ENCODE measurements at places on chromosomes 16 and 17.

GRCh38 chr17:18919963-18920362 is 32.0 kb upstream of the SLC5A10 start:
- peak; percentile 24 for DNase-seq
- no peak overlapping the region for H3K4me3 ChIP-seq
- peaks cover 3% of the 10 kb centered on the region for H3K36me3 ChIP-seq
- H3K27ac ChIP-seq, result peak overlapping the region; percentile 40

- DNase-seq, result no peak
- H3K4me3 ChIP-seq, result no peak overlapping the region
- H3K36me3 ChIP-seq, result no peaks in the 10 kb centered on the region
- H3K4me1 ChIP-seq, result no peaks in the 10 kb centered on the region
- H3K27ac ChIP-seq, result no peak overlapping the region
- H3K27me3 ChIP-seq, result no peaks in the 10 kb centered on the region
Observed at GRCh38 chr16:324451-325334, 27.8 kb downstream of the AXIN1 start.

GRCh38 chr17:11898526-11899235 is 98.6 kb downstream of the ZNF18 start:
- H3K27ac ChIP-seq, result no peak overlapping the region
- no peak overlapping the region for H3K4me3 ChIP-seq
- no peaks in the 10 kb centered on the region for H3K36me3 ChIP-seq

GRCh38 chr16:77816293-77816692 is 27.9 kb downstream of the VAT1L start:
- H3K4me3 ChIP-seq, result no peak overlapping the region
- DNase-seq, result no peak
- H3K36me3 ChIP-seq, result no peaks in the 10 kb centered on the region
- H3K27ac ChIP-seq, result no peak overlapping the region

DNA sequence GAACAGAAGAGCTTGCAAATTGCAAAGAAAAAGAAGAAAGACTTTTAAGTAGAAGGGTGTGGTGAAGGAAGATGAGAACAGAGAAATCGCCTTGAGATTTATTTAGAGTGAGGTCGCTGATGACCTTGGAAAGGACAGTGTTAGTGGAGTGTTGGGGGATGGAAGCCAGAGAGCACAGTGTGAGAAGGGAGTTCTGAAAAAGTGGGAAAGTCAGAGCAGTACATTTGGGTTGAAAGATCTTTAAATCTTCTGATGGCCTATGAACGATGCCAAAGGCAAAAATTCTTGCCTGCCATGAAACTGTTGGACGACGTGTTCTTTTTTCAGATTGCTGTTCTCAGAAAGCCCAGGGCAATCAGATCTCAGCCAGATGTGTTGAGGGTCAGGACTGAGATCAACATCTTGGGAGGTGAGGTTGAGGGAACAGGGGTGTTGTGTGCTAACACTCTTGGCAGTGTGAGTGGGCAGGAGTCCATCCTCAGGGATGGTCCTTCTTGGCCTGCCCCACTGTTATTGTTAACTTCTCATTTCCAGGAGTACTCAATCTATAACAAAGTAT is 330.1 kb downstream of the MAP2K6 start:
- H3K36me3 ChIP-seq, result no peaks in the 10 kb centered on the region
- no peaks in the 10 kb centered on the region for H3K4me1 ChIP-seq
- DNase-seq, result no peak
- no peaks in the 10 kb centered on the region for H3K27me3 ChIP-seq
- H3K4me3 ChIP-seq, result no peak overlapping the region
- no peak overlapping the region for H3K27ac ChIP-seq

Data from Caco-2 (cell line).